Stimulated activated CD4-positive, alpha-beta T cell treated with anti-CD3 and anti-CD28 coated beads, Interleukin-1b, Interleukin-23, amount 100 ng/mL, for 1 hour (primary cell): ENCODE measurements at places on chromosomes 1 and 21.

DNA sequence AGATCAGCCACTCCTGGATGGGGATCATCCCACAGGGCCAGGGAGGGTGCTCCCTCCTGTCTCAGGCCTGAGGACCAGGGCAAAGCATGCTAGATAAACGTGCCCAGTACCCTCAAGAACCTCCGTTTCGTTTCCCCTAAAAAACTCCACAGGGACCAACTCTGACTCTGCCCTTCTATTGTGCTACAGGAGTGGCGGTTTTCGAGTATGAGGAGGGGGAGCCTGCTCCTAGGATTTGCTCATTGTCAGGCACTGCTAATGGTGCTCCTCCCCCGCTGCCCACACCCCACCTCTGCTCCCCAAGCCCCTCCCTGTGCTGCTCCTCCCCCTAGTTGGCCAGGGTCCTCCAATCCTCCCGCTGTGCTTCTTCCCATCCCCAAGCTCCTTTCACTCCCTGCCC lies 32.0 kb downstream of the PGBD5 start:
- no peak for DNase-seq

DNA sequence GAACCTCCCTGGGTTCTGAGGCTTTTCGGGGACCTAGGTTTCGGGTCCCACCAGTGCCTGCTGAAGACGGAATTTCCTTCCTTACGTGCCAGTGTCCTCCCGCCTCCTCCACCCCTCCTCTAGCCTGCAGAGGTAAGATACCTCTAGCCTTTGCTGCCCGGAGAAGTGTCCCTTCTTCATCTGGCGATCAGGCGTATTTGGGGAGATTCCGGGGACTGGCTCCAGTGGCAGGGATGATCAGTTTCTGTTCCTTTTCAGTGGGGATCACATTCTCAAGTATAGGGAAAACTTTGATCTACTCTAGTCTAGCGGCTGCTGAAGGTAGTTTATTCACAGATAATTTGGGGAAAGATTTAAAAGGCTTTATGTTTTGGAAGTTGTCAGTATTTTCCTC lies 674 bp downstream of the CEP350 start:
- no peak for DNase-seq

- DNase-seq = no peak
These were observed at the start of gene YOD1 for GRCh38 chr1:207051191-207051943. Gene YOD1, minus strand, starts transcription at chr1:207051208. Its CDS starts 178 bp downstream, at chr1:207051030.

- no peak for DNase-seq
These were observed 367.6 kb upstream of the ZRANB2 start for GRCh38 chr1:71448444-71448843.

DNA sequence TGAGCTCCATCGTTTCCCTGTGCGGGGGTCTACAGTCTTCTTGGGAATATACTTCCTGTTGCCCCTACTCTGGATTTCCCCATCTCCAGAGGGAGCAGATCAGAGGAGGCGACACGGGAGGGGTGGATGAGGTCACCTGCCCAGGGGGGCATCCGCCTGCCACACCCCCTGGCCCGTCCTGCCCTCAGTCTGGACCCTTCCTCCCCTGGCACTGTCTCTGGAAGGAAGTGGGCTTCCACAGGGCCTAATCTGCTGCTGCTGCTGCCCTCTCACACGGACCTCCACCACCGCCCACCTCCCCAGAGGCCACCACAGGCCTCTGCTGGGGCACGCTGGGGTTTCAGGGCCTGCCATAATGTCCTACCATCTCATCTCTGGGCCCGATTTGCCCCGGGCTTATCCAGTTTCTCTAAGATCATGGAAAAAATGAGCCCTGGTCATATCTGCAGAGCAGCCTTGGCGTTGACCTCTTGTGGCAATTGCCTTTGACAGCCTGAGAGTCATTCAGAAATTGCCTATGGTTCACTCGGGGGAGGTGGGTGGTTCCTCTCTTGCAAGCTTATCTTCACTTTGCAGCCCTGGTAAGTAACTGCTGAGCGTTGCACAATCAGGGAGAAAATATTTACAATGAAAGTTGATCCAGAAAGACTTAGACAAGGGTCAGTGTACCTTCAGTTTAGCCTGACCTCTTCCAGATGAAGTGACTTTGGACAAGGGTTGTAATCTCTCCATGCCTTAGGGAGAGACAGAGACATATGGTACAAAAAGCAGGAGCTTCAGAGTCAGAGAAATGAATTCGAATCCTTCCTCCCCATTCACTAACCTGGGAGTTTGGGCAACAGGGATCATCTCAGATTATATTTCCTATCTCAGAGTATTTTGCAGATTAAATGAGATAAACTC lies 252.4 kb downstream of the TOMM20 start:
- DNase-seq = no peak

DNA sequence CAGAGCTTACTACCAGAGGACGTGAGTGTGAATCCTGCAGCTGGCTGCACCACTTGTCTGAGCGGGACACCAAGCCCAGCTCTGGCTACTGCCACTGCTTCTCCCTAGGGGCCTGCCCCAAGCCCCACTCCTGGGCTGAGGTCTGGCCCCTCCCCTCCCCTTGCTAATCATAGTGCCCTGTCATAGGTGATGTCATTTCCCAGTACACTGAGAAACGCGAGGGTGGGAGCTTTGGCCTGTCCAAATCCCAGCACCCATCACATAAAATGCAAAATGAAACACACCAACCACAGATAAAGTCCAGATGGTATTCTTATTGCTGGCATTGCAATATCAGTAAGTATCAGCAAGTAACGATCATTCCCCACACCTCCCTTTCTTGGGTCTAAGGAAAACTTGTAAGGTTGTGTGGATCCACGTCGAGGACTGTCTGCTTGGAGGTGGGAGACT lies 77.7 kb downstream of the TOMM20 start:
- no peak for DNase-seq

DNA sequence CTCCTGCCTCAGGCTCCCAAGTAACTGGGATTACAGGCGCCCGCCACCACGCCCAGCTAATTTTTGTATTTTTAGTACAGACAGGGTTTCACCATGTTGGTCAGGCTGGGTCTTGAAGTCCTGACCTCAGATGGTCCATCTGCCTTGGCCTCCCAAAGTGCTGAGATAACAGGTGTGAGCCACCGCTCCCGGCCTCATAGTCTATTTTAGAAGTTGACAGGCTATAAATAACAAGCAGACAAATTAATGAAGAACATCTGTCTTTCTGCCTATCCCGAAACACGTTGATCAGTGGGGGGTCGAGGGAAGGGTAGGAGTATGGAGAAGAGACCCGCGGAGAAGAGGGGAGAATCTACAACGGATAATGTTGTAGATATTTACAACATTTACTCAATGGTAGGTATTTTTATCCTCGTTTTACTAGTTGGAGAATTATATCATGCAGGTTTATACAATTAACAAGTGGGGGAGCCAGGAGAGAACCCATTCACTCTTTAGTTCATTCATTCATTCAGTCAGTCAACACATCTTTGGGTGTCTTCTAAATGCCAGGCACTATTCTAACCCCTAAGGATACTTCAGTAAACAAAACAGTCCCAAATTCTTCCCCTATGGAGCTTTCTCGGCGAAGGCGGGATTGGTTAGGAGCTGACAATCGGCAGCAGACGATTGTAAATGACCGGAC lies 497 bp upstream of the IFNAR2 start:
- no peak for DNase-seq

DNA sequence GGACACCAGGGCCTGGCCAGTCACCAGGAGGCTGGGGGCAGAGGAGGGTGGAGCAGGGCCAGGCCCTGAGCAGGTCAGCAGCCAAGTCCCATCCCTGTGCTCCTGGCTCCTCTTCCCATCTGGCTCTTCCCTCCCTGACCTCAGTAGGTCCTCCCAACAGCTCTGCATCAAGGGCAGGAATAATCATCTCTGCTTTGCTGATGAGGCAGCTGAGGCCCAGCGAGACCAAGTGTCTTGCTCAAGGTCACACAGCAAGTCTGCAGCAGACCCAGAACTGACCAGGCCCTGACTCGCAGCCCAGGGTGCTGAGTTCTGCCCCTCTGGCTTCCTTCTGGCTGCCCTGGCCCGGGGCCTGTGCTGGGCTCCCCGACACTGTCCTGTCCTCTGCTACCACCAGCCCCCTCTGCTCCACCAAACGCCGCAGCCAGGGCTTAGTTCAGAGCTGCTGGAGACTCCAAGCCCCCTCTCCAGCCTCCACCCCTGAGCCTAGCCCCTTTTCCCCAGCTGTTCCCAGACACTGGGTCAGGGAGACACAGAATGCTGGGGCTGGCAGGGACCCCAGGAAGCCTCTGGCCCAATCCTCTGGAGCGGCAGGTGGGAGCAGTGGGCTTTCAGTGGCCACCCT lies 224.9 kb downstream of the PTPRU start:
- no peak for DNase-seq
